Pons (tissue), 1 donor: ENCODE measurements at places on chromosomes 2 and 18.

GRCh38 chr2:234099266-234099665, 48.8 kb downstream of the SPP2 start:
- DNase-seq = no peak

DNA sequence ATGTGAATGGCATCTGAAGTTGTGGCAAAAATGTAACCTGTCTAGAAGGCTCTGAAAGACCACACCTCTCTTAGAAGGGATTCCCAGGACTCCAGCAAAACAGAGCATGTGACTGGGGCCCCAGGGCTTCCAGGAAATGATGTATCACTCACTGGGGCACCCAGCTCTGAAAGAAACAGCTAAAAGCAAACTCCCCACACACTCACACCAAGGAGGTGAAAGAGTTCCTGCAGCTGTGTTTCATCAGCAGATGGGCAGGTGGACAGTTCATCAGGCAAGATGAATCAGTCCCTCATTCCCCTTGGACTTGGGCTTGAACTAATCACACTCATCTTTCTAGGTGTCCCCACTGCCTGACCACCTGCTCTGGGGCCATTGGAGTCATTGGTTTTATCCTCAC, 76.2 kb downstream of the CCBE1 start:
- no peak for DNase-seq

DNA sequence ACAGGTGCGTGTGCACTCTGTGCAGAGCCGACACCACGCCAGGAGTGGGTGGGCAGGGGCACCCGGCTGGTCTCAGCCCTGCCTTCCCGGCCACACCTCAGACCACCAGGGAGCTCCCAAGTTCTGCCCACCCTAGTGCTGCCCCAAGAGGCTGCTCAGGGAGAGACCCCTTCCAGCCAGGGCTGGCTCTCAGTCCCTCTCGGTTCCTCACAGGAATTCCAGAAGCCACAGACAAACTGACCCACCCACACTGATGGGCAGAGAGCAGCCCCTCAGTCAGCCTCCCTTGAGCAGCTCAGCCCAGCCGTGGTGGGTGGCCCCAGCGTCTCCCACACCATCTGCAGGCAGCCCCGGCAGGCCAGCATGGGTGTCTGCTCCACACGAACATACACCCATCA, 33.8 kb downstream of the GPC1 start:
- DNase-seq = no peak

GRCh38 chr2:115314119-115314518, 871.7 kb downstream of the DPP10 start:
- no peak for DNase-seq

GRCh38 chr2:61465045-61465444, 5.8 kb downstream of the USP34 start:
- DNase-seq = no peak

GRCh38 chr18:79926306-79926705, 25.1 kb downstream of the SLC66A2 start:
- DNase-seq = no peak

DNA sequence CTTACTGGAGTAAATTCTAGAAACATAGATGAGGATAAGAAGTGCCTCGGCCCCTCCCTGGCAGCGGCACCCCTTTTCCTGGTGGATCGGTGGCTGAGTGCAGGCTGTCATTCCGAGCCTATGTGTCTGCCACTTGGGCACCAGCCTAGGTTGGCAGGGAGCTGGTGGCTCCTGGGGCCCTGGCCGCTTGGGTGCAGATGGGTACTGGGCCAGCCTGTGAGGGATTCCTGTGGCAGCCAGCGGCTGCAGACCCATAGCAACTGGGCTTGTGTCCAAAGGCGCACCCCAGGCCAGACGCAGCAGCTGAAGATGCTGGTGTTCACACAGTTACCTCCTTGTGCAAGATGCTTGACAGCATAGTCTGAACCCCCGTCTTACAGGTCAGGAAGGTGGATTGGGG, 2.8 kb downstream of the SNORC start:
- DNase-seq = peak; percentile 72

DNA sequence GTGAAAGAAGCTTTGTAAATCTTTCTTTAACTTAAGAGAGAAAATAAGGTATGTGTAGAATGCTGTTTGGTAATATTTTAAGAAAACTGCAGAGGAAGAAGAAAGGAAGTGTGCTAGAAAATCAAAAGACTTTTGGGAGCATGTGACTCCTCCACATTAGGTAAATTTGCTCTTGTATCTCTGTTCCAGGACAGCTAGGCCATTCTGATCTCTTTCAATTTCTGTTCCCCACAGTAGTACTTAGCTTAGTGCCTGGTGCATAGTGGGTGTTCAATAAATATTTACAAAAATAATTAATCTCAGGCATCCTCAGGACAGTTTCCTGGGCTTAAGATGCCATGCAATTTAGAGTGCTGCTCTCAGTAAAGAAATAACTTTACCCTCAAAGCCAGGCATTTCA, 105.0 kb downstream of the GPD2 start:
- peak; percentile 7 for DNase-seq

DNA sequence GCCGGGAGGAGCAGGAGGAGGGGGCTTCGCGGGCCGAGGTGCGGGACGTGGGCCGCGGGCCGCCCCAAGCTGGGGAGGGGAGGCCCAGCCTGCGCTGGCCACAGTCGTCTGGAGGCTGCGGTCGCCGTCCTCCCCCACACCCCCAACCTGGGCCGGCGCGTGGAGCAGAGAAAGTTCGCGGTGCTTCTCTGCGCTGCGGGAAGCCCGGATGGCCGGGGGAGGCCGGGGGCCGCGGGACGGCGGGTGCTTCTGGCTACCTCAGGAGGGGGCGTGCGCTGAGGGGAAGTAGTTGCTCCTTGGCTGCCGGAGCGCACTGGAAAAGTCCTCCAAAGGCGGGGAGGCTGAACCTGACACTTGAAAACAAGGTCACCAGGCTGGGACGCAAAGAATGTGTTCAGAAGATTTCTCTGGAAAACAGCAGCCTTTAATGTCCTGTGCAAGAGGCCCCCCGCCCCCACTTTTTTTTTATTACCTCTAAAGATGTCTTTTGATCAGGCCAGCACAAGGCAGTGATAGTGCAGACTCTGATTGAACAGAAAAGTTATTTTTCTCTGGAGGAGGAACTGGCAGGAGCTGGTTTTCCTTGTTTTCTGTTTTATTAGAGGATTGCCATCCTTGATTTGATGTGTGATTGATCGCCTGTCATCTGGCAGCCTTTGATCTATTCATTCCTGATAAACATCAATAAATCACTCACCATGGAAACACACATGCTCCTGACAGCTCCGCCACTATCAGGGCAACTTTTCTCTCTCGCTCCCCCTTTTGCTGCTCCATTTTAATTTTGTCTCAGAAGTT, 1.6 kb downstream of the TSHZ1 start:
- DNase-seq = no peak

GRCh38 chr2:60290509-60290908, 262.9 kb downstream of the BCL11A start:
- no peak for DNase-seq

GRCh38 chr2:213234641-213235040, 49.6 kb upstream of the SPAG16 start:
- DNase-seq = no peak

DNA sequence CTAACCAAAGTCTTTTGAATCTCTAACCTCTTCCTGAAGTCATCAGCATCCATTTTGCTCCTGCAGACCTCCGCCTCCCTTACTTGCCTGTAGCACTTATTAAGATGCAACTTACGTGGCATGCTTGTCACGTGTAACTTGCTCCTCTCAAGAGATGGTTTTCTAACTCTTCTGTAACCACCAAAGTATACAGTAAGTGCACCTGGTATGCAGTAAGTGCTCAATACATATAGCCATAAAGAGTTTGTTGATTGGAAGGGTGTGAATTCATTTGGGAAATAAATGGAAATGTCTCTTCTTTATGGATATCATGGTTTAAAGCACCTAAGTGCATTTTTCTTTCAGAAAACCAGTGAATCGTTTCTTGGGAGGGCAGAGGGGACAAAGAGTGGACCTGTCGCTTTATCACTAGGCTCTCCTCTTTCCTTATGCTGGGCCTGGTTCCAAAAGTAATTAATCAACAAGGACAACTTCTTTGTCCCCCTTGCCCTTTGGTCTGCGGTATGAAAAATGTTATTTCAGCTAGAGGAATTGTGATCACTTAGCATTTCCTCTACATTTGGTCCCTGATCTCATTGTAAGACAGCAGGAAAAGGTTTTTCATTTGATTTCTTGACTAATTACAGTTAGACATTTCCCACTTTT, 370.0 kb upstream of the SPRED2 start:
- DNase-seq = no peak

GRCh38 chr2:241904011-241904718, 34.6 kb downstream of the RTP5 start:
- DNase-seq = no peak

- DNase-seq = peak; percentile 90
Observed at GRCh38 chr2:86020984-86021383, 84.7 kb downstream of the POLR1A start.

GRCh38 chr2:168962636-168963035, 61.5 kb downstream of the G6PC2 start:
- DNase-seq = no peak

- no peak for DNase-seq
Observed at GRCh38 chr18:48844271-48844670, 106.5 kb downstream of the SMAD7 start.

DNA sequence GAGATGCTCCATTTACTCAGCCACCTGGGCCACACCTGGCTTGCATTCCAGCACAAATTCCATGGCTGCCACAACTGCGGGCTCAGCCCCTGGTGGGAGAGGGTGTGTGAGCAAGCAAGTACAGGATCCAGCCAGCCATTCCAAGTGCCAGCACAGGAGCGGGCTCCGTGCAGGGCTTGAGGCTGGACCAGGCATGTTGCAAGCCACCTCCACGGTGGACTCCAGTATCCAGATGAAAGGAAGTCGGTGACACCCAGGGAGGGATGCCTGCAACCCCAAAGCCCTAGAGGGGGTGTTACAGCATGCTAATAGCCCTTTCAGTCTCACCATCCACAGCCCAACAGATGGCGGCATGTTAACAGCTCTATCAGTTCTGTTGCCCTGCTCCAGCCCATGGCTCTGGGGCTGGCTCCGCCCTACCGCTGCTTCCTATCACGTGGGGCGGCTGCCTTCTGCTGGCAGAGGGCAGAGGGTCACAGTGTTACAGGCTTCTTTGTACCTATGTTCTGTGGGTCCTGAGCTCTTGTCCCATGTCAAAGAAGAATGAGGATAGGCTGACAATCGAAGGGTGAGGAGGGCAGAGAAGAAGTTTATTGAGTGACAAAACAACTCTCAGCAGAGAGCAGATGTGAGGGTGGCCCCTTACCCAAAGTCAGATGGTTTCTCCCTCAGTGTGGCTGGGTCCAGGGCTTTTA, 11.7 kb upstream of the GORASP2 start:
- DNase-seq = no peak

- no peak for DNase-seq
Observed at GRCh38 chr2:122799391-122799790, 1043.9 kb downstream of the TSN start.

DNA sequence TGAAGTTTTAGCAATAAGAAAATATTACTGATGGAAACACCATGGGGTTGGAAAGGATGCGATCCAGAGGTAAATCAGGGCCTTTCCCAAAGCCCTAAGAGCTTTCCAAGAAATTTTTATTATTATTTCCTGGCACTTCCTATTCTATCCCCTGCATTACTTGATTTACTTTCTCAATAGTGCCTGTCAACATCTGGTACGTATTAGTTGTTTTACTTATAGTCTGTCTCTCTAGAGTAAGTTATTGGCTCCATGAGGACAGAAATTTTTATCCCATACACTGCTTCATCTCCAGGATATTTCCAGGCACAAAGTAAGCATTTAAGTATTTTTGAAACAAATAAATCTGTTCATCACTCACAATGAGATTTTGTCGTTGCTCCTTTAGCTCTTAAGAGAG, 18.1 kb downstream of the PPP4R1 start:
- DNase-seq = no peak

GRCh38 chr2:215797676-215798075, 215.7 kb downstream of the MREG start:
- DNase-seq = no peak

GRCh38 chr18:13051950-13052349, 60.8 kb downstream of the CEP192 start:
- DNase-seq = no peak

DNA sequence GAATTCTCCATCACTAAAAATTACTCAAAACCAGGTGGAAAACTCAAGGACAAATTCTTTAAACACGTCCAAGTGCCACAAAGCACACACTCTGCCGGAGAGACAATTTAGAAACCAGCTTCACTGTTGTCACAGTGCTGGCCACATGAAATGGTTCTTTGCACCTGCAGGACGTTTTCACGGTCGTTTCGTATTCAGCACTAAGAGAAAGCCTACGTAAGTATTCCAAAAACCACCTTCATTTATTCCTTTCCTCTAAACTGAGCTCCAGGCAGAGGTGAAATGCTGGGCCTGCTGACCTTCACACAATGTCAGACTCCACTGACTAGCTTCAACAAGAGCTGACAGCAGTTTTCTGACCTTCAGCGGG, 680 bp downstream of the ATP5F1A start:
- DNase-seq = no peak

DNA sequence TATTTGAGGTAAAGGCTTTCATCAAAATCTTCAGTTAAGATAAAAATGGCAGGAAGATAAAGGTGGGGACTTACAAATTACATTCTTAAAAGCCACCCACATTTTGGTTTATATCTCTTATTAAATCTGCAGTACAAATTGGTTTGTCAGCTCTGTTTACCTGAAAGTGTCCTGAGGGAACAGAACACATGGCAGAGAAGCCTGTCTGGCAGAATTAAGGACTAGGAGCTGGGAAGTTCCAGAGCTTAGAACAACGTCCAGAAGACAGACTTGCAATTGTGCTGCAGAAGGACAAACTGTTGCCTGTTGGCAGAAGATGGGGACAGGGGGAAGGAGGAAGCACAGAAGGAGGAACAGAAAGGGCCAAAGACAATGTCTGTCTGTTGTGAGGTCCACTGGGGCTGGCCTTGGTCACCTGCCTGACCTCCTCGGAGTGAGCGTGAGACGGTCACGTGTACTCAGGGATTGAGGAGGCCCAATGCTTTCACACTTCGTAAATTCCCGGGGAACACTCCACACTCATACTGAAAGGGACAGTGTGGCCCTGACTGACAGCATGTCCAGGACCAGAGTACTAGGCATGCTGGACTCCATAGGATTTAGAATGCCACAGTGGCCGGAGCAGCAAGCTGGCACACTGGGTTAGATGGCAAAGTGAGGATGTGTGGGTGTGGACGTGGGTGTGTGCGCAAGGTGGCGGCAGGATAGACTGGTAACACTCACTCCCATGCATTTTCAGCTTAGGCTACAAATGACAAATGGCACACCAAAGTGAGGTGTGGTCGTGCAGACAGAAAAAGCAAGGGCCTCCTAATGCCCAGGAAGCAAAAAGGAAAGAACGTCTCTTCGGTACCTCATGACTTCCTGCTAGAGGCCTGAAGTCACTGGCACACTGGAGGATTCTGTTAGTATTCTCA, 210.9 kb upstream of the REV1 start:
- DNase-seq = peak; percentile 39

- DNase-seq = no peak
Observed at GRCh38 chr2:222025881-222026271, 272.9 kb downstream of the PAX3 start.

GRCh38 chr18:24322584-24323136, 75.0 kb downstream of the OSBPL1A start:
- no peak for DNase-seq

- no peak for DNase-seq
Observed at GRCh38 chr2:107775791-107776190, 50.9 kb upstream of the RGPD4 start.

GRCh38 chr2:233480490-233481202, 85.9 kb downstream of the USP40 start:
- DNase-seq = no peak

GRCh38 chr2:152730591-152731333, 12.3 kb downstream of the ARL6IP6 start:
- no peak for DNase-seq

GRCh38 chr2:86243950-86244733, 44.9 kb downstream of the MRPL35 start:
- no peak for DNase-seq
